ENCODE measurements at places on chromosomes 3 and 15.

GRCh38 chr15:44780608-44781007 lies 44.3 kb downstream of the TRIM69 start:
- DNase-seq: no peak

GRCh38 chr15:63909819-63910437 lies 76.2 kb upstream of the HERC1 start:
- DNase-seq: no peak

DNA sequence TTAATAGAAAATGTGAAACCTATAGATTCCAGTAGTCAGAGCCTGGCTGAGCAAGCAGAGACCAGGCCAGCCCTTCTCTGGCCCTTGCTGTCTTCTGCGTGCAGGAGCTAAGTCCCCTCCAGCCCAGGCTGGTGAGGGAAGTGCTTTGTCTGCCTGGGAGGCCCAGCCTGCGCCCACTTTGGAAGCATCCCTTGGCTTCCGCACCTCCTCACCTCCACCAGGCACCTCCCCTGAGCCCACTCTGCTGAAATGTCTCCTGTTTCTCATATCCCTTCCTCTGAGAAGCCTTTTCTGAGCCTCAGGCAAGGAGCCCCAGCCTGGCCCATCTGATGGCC lies 45.3 kb downstream of the ALDH1L1 start:
- no peak for DNase-seq

- DNase-seq: no peak
Measured at GRCh38 chr3:55766753-55767152, 279.6 kb upstream of the WNT5A start.

- DNase-seq: no peak
Measured at GRCh38 chr3:42096796-42097565, 5.8 kb downstream of the TRAK1 start.

DNA sequence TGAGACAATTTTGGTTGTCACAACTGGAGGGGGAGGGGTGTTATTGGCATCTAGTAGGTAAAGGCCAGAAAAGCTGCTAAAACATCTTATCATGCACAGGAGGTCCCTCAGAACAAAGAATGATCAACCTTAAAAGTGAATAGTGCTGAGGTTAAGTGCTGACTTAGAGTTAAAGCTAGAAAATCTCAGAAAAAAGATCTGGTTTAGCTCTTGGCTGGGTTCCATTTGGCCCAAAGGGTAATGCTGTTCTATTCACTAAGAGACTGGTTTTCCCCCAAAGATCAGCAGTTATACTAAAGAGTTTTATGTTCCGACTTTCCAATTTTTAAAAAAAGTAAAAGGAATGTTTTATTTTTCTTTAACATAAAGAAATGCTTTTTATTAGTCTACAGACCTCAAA lies 15.6 kb downstream of the DCBLD2 start:
- no peak for DNase-seq

DNA sequence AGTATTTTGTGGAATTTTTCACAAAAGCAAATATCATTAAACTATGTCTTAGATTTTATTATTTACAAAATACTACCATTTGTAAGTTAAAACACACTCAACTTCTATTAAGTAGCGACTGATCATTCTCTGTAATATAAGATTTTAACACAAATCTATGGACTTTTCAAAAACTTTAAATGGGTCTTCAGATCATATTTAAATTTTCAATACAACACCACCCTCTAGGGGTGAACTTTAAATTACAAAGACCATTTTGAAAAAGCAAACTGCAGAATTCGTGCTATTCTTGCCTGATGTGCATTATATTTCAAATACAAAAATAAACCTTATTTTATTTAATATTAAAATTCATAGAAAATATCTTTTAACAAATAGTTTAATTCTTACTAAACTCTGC lies 8.2 kb upstream of the VGLL4 start:
- DNase-seq: peak; percentile 39

DNA sequence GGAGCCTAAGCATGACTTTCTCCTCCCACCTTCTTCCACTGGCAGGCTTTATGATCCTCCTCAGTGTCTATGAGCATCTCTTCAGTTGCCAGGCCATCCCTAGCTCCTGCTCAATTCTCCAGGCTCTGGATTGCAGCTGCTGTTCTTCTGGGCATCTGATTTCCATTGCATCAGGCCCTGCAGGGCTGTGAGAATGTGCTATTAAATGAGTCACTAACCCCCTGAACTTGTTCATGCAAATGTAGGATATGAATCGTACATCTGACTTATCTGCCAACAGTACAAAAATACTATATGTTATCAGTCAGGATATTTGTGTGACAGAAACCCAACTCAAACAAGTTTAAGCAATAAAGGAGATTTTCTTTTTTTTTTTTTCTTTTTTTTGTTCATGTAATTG lies 11.9 kb downstream of the GPR176 start:
- no peak for DNase-seq

- DNase-seq: no peak
Measured at GRCh38 chr3:67715971-67716370, 61.6 kb upstream of the SUCLG2 start.

- DNase-seq: no peak
Measured at GRCh38 chr15:70447928-70448698, 315.2 kb downstream of the UACA start.

DNA sequence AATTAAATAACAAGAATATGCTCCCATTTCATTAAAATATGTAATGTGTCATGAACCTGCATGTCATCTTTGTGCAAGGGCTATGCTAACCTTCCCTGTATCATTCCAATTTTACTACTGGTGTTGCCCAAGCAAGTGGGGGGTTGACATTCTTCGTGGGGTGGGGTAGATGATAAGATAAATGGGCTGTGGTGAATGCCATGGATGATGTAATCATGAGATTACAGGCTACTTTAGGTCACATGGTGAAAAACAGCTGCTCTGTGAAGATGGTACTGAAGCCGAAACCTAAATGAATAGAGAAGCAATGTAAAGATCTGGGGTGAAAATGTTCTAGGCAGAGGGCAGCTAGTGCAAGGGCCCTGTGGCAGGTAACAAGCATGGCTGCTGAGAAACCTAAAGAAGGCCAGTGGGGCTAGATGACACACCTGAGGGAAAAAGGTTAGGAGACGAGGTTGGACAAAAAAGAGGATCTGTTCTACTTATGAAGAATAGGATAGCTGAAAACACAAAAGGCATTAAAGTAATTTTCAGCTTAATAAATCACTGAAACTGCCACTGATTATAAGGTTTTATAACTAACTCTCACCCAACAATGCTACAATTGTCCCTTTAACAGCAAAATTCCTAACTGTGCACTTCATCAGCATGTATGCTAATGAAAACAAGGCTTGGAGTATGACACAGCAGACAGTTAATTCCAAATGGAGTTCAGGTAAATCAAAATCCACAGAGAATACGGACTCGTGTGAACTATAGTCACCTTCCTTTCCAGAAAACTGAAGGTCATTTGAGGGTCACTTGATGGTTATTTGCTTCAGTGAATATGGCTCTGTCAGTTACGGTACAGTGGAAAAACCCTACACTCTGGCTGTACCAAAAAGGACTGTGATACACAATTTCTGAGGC lies 35.0 kb downstream of the MTMR10 start:
- DNase-seq: no peak

- no peak for DNase-seq
Measured at GRCh38 chr15:77015646-77016320, 20.9 kb downstream of the PSTPIP1 start.

GRCh38 chr3:45112939-45113338 lies 33.2 kb downstream of the CDCP1 start:
- DNase-seq: no peak

GRCh38 chr3:20060974-20061685 lies 20.9 kb downstream of the KAT2B start:
- no peak for DNase-seq

DNA sequence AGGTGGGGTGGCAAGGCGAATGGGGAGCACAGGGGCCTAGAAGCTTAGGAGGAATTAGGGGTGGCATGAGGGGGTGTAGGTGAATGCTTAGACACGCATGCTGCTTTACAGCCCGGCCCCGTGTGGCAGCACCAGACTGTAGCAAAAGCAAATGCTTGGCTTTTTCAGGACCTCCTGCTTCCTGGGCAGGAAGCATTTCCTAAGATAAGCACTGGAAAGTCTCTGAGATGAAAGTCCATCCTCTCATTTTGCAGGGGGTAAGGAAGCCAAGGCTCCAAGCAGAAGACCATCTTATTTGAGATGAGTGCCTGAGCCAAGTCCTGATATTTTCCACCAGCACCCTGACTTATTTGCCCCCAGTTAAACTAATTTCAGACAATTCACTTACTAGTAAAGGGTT lies 12.9 kb downstream of the SSUH2 start:
- DNase-seq: no peak

- DNase-seq: no peak
Measured at GRCh38 chr15:52463638-52464037, 65.0 kb downstream of the MYO5A start.

GRCh38 chr3:12507591-12508281 lies 23.5 kb downstream of the TSEN2 start:
- peak; percentile 2 for DNase-seq

GRCh38 chr15:75091814-75092213 lies 68.4 kb downstream of the PPCDC start:
- DNase-seq: no peak

DNA sequence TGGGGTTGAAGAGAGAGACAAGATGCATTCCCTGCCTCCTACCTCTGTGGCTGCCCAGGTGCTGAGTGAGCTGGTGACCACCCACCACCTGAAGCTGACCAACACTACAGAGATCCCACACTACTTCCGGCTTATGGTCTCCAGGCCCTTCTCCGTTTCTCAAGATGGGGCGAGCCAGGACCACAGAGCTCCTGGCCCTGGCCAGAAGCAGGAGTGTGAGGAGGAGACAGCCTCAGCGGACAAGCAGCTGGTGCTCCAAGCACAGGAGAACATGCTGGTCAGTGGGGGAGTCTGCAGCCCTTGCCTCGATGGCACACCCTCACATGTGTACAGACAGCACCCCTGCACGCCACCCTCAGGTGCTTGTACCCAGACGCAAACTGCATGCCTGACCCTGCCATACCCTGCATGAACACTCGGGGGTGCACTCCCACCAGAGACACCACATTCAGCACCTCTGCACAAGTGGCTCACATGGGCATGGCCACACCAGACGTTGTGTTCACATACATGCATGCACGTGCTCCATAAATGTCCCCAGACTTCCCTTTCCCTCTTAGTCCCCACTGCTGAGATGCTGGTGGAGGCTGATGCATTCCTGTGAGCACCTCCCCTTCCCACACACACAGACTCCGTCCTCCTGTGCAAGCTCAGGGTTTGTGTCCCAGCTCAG lies 19.0 kb downstream of the ACAA1 start:
- peak; percentile 44 for DNase-seq

DNA sequence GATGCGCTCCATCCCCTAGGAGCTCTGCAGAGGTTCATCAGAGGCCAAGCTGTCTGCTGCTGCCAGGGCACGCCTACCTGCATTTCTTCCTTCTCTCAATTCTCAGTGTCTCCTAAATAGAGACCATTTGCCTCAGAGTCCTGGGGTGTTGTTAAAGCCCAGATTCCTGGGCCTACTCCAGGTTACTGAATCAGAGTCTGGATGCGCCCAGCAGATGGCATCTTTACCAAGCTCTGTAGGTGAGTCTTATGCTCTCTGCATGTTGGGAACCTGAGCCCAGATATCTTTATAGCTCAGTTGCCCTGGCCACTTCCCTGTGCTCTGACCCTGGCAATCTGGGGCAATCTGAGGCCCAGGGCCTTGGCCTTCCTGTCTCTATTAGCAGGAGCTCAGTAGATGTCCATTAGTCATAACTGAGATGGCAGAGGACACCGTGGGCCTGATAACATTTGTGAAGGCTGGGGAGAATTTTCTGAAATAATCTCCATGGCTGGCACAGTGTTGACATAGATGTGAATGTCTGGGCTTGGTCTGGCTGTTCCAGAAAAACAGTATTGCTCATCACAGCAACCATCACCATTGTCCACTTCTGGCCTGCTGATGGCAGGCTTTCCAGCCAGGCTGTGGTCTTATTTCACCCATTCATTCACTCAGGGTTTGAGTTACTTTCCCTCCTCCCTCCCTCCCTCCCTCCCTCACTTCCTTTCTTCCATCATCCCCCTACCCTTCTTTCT lies 13.3 kb upstream of the RBP1 start:
- DNase-seq: no peak
